ENCODE measurements at places on chromosomes 2 and 18. TPM values are rescaled to one million over a fixed set of nuclear protein-coding genes. Genes with fewer than 3 reads are reported as not detected.

The HOXD9 gene
- total RNA-seq, result not detected

The RANBP2 gene
- total RNA-seq, result 74.9 TPM

The GULP1 gene
- not detected for total RNA-seq

The DNER gene
- total RNA-seq, result not detected

The CCDC74B gene
- 1.4 TPM for total RNA-seq

The AFF3 gene
- total RNA-seq, result 5.7 TPM

The CREG2 gene
- not detected for total RNA-seq

The KCNS3 gene
- total RNA-seq, result not detected

The DUSP19 gene
- 1.0 TPM for total RNA-seq

The ZNF521 gene
- not detected for total RNA-seq

- DNase-seq, result no peak
- H3K27ac ChIP-seq, result no peak overlapping the region
- H3K27me3 ChIP-seq, result peaks cover 9% of the 10 kb centered on the region
- no peaks in the 10 kb centered on the region for H3K4me1 ChIP-seq
Observed at GRCh38 chr2:119496682-119497081, 27.6 kb downstream of the SCTR start.

GRCh38 chr18:70453058-70453775 lies 164.4 kb downstream of the SOCS6 start:
- H3K27me3 ChIP-seq, result no peaks in the 10 kb centered on the region
- no peaks in the 10 kb centered on the region for H3K36me3 ChIP-seq
- no peak overlapping the region for H3K4me3 ChIP-seq
- H3K4me1 ChIP-seq, result peaks cover 2% of the 10 kb centered on the region
- DNase-seq, result no peak

DNA sequence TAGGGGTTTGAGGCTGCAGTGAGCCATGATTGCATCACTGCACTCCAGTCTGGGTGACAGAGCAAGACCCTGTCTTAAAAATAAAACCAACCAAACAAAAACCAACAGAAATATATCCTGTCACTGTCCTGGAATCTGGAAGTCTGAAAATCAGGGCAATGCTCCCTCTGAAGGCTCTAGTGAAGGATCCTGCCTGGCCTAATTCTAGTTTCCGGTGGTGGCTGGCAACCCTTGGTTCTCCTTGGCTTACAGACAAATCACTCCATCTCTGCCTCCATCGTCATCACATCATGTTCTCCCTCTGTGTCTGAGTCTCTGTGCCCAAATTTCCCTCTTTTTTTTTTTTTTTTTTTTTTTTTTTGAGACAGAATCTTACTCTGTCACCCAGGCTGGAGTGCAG lies 15.9 kb upstream of the VPS4B start:
- no peaks in the 10 kb centered on the region for H3K36me3 ChIP-seq
- DNase-seq, result no peak
- H3K4me3 ChIP-seq, result no peak overlapping the region
- peaks cover 39% of the 10 kb centered on the region for H3K27me3 ChIP-seq
- H3K4me1 ChIP-seq, result no peaks in the 10 kb centered on the region

GRCh38 chr18:79747156-79747845 lies 50.4 kb upstream of the KCNG2 start:
- peaks cover 21% of the 10 kb centered on the region for H3K36me3 ChIP-seq
- H3K27ac ChIP-seq, result no peak overlapping the region
- H3K4me3 ChIP-seq, result no peak overlapping the region
- H3K27me3 ChIP-seq, result no peaks in the 10 kb centered on the region

- H3K4me3 ChIP-seq, result no peak overlapping the region
- H3K4me1 ChIP-seq, result no peaks in the 10 kb centered on the region
- H3K27me3 ChIP-seq, result peaks cover 24% of the 10 kb centered on the region
- H3K27ac ChIP-seq, result no peak overlapping the region
- DNase-seq, result no peak
Observed at GRCh38 chr2:226631671-226632070, 167.9 kb downstream of the IRS1 start.

GRCh38 chr2:155727187-155727895 lies 605.2 kb downstream of the NR4A2 start:
- H3K36me3 ChIP-seq, result no peaks in the 10 kb centered on the region
- no peaks in the 10 kb centered on the region for H3K4me1 ChIP-seq
- no peaks in the 10 kb centered on the region for H3K27me3 ChIP-seq

GRCh38 chr2:238290715-238291549 lies 2.5 kb upstream of the PER2 start:
- H3K27me3 ChIP-seq, result no peaks in the 10 kb centered on the region
- no peak overlapping the region for H3K4me3 ChIP-seq
- H3K27ac ChIP-seq, result no peak overlapping the region
- DNase-seq, result no peak
- H3K4me1 ChIP-seq, result peaks cover 25% of the 10 kb centered on the region
- peaks cover 4% of the 10 kb centered on the region for H3K36me3 ChIP-seq

DNA sequence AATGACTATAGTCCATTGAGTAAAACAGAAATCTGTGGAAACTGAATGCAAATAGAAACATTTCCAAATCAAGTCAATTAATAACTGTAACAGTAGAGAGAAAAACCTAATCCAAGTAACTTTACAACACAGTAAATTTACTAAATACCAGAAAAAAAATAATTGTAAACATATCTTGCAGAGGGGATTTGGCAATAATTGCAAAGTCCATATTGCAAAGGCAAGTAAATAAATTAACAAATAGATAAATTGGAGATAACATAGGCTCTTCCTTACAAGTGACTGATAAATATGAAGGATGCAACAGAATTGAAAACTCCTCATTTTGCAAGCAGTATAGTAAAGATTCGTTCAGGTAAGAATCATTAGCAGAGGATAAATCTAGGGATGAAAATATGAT lies 65.0 kb downstream of the SMC6 start:
- H3K4me3 ChIP-seq, result no peak overlapping the region
- no peaks in the 10 kb centered on the region for H3K4me1 ChIP-seq
- no peak overlapping the region for H3K27ac ChIP-seq
- peaks cover 39% of the 10 kb centered on the region for H3K36me3 ChIP-seq

GRCh38 chr2:216881411-216881810 lies 21.5 kb upstream of the TNP1 start:
- peaks cover 36% of the 10 kb centered on the region for H3K4me1 ChIP-seq
- DNase-seq, result no peak
- peaks cover 2% of the 10 kb centered on the region for H3K36me3 ChIP-seq
- H3K27me3 ChIP-seq, result peaks cover 1% of the 10 kb centered on the region
- H3K4me3 ChIP-seq, result peak overlapping the region; percentile 63
- H3K27ac ChIP-seq, result peak overlapping the region; percentile 56

DNA sequence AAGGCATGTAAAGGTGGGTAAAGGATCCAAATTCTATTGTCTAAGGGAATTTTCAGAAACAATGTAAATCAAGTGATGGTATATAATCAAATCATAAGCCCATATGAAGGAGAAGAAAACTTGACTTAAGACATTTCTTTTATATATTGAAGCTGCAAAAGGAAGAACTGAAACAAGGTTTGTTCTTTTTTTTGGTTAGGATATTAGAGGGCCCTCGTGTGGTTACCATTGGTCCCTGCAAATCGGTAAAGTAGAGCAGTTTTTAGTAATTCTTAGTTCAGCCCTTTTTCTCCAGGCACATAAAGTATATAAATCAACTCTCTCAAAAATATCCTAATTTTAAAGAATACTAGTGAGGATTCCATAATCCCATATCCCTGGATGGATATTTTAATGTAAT lies 105.6 kb upstream of the STK17B start:
- H3K4me3 ChIP-seq, result no peak overlapping the region
- H3K27me3 ChIP-seq, result no peaks in the 10 kb centered on the region

DNA sequence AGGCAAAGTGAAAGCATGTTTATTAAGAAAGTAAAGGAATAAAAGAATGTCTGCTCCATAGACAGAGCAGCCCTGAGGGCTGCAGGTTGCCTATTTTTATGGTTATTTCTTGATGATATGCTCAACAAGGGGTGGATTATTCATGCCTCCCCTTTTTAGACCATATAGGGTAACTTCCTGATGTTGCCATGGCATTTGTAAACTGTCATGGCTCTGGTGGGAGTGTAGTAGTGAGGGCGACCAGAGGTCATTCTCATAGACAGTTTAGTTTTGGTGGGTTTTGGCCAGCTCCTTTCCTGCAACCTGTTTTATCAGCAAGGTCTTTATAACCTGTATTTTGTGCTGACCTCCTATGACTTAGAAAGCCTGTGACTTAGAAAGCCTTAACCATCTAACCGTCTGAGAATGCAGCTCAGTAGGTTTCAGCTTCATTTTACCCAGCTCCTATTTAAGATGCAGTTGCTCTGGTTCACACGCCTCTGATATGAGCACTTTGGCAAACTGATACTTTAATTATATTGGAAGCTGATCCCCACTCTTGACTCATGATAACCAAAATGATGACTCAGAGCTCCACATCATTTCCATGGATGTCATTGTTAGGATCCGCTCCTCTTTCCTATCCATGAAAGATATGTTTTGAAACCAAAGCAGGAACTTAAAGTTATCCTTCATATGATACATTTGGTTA lies 14.5 kb upstream of the ERMN start:
- peaks cover 53% of the 10 kb centered on the region for H3K36me3 ChIP-seq
- DNase-seq, result no peak
- no peak overlapping the region for H3K27ac ChIP-seq
- peaks cover 9% of the 10 kb centered on the region for H3K4me1 ChIP-seq
- no peaks in the 10 kb centered on the region for H3K27me3 ChIP-seq
- no peak overlapping the region for H3K4me3 ChIP-seq

DNA sequence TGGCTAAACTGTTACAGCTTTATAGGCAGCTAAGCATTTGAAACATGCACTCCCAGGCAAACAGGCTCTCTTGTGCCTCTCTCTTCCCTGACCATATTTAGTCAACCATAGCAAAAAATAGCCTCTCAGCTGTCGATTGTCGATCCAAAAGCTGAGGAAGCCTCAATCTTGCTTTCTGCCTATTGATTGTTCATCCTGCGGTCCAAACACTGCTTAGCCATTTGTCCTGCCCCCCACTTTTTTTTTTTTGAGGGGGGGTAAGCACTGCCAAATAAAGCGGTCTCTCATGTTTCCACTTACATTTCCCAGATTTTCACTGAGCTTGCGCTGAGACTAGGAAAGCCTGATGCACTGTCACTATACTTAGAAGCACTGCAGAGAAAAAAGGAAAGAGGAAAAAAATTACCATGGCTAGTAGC lies 90.8 kb downstream of the MIB1 start:
- H3K36me3 ChIP-seq, result peaks cover 2% of the 10 kb centered on the region
- H3K27ac ChIP-seq, result no peak overlapping the region
- no peaks in the 10 kb centered on the region for H3K27me3 ChIP-seq
- H3K4me3 ChIP-seq, result no peak overlapping the region
- DNase-seq, result no peak

- H3K36me3 ChIP-seq, result no peaks in the 10 kb centered on the region
- no peak overlapping the region for H3K4me3 ChIP-seq
- no peaks in the 10 kb centered on the region for H3K27me3 ChIP-seq
- no peak overlapping the region for H3K27ac ChIP-seq
- DNase-seq, result no peak
- no peaks in the 10 kb centered on the region for H3K4me1 ChIP-seq
Observed at GRCh38 chr18:1053331-1054315, 149.0 kb downstream of the ADCYAP1 start.

GRCh38 chr2:6831229-6831628 lies 34.5 kb downstream of the CMPK2 start:
- H3K36me3 ChIP-seq, result peaks cover 40% of the 10 kb centered on the region
- no peak overlapping the region for H3K4me3 ChIP-seq
- H3K4me1 ChIP-seq, result peaks cover 33% of the 10 kb centered on the region
- H3K27ac ChIP-seq, result no peak overlapping the region
- DNase-seq, result no peak

- H3K27ac ChIP-seq, result no peak overlapping the region
- no peaks in the 10 kb centered on the region for H3K36me3 ChIP-seq
- H3K4me3 ChIP-seq, result no peak overlapping the region
- peaks cover 41% of the 10 kb centered on the region for H3K27me3 ChIP-seq
Observed at GRCh38 chr18:54825601-54826344, 2.5 kb upstream of the RAB27B start.

DNA sequence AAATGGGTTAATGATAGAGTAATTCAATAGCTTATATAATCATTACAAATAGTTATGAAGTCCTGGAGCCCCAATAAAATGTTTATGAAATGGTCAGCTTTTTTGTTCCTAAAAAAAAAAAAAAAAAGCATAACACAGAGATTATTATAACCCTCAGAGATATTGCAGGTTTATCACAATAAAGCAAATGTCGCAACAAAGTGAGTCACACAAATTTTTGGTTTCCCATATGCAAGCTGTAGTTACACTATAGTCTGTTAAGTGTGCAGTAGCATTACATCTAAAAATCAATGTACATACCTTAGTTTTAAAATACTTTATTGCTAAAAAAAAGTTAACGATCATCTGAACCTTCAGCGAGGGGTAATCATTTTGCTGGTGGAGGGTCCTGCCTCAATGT lies 20.0 kb downstream of the WDFY1 start:
- DNase-seq, result no peak
- peaks cover 37% of the 10 kb centered on the region for H3K4me1 ChIP-seq
- no peaks in the 10 kb centered on the region for H3K27me3 ChIP-seq
- H3K4me3 ChIP-seq, result no peak overlapping the region

DNA sequence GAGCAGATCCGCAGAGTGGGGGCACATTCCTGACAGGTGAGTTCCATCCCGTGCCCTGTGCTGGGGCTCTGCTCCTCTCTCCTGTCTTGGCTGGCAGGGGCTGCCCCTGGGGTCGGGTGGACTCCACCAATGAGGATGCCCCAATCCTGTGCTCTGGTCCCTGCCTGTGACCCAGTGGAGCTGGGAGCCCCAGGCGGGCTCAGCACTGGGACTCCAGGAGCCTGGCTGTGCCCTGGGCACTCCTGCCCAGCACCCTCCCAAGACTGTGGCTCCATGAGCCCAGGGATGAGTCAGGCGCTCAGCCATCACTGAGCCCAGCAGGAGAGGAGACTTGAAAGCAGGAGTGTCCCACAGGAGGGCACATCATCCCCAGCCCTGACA lies 53.9 kb downstream of the MBP start:
- no peak overlapping the region for H3K4me3 ChIP-seq
- H3K36me3 ChIP-seq, result peaks cover 35% of the 10 kb centered on the region
- no peak overlapping the region for H3K27ac ChIP-seq
- H3K4me1 ChIP-seq, result peaks cover 60% of the 10 kb centered on the region
- H3K27me3 ChIP-seq, result no peaks in the 10 kb centered on the region

- H3K27ac ChIP-seq, result no peak overlapping the region
- H3K4me3 ChIP-seq, result no peak overlapping the region
- H3K27me3 ChIP-seq, result no peaks in the 10 kb centered on the region
- no peaks in the 10 kb centered on the region for H3K36me3 ChIP-seq
- DNase-seq, result no peak
Observed at GRCh38 chr18:53625997-53626599, 598.4 kb downstream of the MBD2 start.

GRCh38 chr18:61771861-61772260 lies 120.9 kb downstream of the RNF152 start:
- no peak for DNase-seq
- no peak overlapping the region for H3K27ac ChIP-seq
- H3K36me3 ChIP-seq, result no peaks in the 10 kb centered on the region
- no peaks in the 10 kb centered on the region for H3K4me1 ChIP-seq
- no peak overlapping the region for H3K4me3 ChIP-seq

Data from activated CD4-positive, alpha-beta T cell treated with anti-CD3 and anti-CD28 coated beads, Interleukin-2, amount 10 ng/mL, durations not matched to agents 24 days and 14 days (primary cell).